PC-3 (cell line): ENCODE measurements at places on chromosomes 7 and 10. TPM values are rescaled to one million over a fixed set of nuclear protein-coding genes. Genes with fewer than 3 reads are reported as not detected.

EFCAB10 gene
- 0.18 TPM in 1 of 2 replicates, not detected in the other for total RNA-seq

OR9A2 gene
- not detected in 2 replicates for total RNA-seq

DNA sequence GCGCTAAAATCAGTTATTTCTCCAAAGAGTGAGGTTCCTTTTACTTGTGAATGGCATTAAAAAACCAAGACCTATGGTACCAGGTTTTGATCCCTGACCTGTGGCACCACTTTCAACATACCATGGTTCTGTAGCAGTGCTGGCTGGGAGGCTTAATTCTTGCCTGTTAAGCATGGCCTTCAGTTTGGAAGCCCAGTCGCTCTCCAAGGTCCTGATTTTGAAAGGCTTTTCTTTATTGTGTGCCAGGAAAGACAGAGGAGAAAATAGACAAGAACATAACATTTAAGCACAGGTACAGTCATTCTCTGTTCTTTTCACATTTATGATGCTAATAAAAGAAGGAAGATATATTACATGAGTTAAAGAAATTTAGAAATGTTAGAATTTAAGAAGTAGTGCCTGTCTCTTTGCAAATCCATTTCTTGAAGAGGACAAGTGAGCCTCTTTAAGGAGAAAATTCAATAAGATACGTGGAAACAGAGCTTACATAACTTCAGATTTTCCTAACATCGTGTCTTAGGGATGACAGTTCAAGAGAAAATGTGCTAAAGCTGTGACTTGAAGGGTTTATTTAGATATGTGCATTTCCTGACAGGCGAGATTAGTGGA lies 357.6 kb downstream of the DPP6 start:
- DNase-seq, result peak; percentile 22

DNA sequence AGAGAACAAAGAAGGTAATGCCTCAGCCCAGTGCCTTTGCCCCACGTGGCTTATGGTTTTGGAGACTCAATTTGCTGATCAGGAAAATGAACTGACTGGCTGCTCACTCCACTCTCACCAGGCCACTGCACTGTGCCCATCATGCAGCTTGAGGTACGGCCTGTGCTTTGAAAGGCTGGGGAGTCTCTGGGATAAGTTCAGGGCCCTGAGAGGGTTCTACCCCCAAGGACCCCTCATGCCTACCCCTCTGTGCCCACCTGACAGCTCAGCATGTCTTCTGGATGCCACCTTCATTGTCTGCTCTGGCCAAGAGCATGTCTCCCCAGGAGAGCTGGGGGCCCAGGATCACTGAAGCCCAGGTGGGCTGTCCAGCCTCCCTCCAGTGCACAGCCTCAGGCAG lies 45.5 kb upstream of the ZNF722 start:
- no peak for DNase-seq

DNA sequence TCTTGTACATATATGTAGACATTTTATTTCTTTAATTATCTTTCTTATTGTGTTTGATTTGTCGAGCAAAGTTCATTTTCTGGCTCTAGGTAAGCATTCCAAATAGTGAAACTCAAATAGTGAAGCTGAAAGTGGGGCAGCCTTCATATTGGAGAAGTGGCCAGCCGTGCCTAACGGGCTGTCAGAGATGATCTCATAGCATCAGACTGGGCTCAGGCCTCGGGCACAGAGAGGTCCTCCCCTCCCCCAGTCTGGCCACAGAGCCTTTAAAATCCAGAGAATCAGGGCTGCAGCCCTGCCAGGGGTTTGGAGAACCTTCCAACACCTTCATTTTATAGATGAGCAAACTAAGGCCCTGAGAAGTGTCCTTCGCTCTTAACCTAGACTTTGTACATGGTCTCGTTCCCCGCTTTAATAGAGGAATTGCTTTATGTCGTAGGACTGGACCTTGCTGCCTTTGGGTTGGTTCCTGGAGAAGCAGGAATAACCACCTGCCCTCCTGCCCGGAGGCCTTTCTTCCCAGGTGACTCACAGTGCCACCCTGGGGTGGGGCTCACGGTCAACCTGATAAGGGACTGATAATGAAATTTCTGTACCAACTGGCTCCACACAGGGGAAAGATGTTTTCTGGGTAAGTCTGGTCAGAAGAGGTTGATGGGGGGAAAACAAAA lies 7.3 kb downstream of the TSPAN15 start:
- DNase-seq, result peak; percentile 96

DNA sequence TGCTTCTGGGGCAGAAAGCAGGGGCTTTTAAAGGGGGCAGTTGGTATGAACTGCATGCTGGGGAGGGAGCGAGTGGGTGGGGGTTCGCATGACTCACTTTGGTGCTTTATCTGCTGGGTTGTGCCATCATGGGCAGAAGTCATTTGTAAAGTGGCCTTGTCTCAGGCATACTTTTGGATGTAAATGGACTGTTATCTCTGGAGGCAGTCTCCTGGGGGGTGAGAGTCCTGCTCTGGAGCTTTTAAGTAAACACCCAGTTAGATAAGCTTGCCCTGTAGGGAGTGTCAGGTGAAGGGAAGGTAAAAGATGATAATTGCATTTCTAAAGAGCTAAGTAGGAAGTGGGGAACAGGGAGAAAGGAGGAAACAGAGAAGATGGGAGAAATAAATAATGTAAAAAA lies 1.6 kb upstream of the GSTO1 start:
- no peak for DNase-seq

DNA sequence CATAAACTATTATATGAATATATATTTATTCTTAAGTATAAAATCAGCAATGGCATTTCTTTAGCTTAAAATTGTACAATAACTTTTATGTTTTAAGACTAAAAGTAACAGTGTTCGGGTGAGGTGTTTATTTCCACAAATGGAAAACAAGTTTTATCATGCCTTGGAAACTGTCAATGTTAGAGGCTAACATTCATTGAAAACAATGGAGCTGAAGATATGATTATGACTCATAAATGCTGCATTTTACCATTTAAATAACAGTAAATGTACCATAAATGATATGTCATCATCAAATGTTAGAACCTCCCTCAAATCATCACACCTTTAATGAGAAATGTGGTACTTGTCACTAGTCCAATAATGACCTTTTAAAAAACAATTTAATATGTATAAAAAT lies 897.3 kb downstream of the PCDH15 start:
- DNase-seq, result no peak

GRCh38 chr7:27697861-27698430 lies 35.3 kb upstream of the HIBADH start:
- peak; percentile 28 for DNase-seq
